ENCODE measurements at places on chromosomes 12 and 14.

DNA sequence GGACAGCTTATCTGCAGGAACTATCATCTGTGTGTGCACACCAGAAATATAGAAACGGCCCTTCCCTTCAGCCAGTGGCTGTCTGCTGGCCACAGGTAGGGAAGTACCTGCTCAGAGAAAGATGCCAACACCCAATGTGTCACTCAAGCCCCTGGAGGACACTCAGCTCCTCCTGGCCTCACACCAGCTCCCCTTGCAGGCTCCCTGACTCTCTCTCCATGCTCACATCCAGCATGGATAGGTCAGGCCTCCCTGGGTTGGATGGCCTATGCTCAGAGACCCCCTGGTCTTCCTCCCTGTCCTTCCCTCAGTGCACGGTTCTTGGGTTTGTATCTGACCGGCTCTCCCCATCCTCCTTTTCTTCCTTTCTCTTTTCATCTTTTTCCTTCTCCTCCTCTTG is 202.1 kb downstream of the BCL11B start:
- DNase-seq = no peak

DNA sequence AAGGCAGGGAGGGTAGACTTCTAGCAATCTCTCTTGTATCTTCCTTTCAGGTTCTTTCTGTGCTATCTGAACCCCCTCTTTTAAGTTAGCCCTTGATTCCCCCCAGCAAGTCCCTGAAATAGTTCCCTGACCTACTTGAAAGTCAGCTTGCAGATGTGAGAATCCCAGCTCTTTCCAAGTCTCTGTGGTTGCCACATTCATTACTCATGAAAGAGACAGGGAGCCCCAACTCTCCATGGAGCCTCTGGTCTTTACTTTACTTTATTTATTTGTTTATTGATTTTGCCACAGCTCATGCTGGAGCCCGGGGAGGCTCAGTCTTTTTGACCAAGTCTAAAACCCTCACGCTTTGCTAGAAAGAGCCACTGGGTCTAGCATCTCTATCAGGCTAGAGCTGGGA is 193.6 kb upstream of the FAR2 start:
- DNase-seq = no peak

DNA sequence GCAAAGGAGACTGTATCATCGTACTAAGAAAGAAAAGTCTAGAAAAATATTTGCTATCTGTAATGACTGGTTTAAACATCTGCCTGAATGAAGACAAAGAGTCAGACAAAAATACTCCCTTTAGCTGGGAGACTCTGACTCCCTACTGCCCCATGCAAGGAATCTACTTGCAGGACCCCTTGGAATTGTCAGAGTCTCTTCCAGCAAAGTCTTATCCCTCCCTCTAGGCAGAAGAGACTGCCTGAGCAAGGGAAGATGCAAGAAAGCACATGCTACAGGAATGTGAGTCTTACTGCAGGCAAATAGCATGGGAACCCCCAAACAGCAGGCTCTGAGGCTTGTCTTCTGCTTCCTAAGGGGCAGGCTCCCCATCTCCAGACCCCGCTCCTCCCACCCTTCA is 154.0 kb downstream of the KCNA5 start:
- no peak for DNase-seq

DNA sequence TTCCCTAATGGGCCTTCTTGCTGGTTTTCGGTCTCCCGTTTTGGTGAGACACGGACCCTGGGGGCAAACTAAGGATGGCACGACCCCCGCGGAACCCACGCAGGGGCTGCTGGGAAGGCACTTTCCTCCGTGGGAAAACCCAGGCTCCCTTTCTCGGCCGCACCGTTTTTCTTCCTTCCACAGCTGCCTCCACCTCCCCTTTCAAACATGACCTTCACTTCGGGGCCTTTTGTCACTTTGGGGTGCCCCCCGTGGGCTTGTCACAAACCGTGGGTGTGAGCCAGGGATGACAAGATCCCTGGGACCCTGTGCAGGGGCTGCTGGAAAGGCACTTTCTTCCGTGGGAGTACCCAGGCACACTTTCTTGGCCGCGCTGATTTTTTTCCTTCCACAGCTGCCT is 268.7 kb downstream of the ALG10 start:
- no peak for DNase-seq

DNA sequence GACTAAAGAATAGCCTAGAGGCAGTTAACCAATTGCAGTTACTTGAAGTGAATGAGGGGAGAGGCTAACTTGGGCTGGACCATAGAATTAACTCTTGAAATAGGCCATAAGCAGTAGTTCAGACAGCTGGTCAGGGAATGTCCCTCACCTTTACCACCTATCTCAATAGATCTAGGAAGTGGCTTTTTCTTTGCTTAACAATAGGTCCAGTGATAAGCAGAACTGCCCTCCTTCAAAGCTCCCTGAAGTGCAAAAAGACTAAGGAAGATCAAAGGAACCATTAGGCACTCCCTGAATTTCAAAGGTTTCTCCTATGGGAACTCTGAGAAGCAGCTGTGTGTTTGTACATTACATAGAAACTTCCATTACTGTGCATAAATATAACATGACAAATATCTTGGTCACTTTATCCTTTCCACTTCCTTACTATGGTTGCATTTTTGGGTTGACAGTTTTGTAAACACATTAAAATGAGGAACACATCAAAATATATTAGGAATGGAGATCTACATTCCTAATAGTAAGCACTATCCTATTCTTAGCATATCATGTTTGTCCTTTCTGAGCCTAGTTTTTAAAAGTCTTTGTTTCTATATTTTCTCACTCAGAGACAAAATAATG is 7.2 kb upstream of the NAA30 start:
- DNase-seq = no peak

GRCh38 chr14:22555384-22556011 is 33.5 kb downstream of the DAD1 start:
- peak; percentile 66 for DNase-seq

- DNase-seq = no peak
Observed at GRCh38 chr14:61416591-61416990, 95.2 kb downstream of the PRKCH start.

DNA sequence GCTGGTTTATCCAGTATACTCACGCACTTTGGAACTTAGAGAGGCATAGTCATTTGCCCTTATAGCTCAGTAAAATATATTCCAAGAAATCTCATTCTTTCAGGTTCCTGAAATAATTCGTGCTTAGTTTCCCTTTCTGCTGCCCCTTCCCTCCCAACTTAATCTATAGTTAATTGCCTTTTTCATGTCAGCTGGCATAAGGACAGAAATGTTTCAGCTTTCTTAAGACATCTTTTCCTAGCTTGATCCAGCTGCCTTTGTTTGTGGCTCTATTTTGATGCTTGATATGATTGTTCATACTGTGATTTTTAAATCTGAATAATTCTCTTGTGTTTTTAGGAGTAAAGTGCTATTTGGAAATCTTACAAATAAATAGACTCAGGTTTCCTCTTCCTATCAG is 120.0 kb upstream of the SEL1L start:
- DNase-seq = no peak

GRCh38 chr12:49961111-49961922 is at the start of gene AQP5:
Gene AQP5 (plus strand): TSS chr12:49961872. CDS start chr12:49962018, 146 bp downstream.
- DNase-seq = no peak

GRCh38 chr12:74415633-74416032 is 122.0 kb upstream of the ATXN7L3B start:
- no peak for DNase-seq

DNA sequence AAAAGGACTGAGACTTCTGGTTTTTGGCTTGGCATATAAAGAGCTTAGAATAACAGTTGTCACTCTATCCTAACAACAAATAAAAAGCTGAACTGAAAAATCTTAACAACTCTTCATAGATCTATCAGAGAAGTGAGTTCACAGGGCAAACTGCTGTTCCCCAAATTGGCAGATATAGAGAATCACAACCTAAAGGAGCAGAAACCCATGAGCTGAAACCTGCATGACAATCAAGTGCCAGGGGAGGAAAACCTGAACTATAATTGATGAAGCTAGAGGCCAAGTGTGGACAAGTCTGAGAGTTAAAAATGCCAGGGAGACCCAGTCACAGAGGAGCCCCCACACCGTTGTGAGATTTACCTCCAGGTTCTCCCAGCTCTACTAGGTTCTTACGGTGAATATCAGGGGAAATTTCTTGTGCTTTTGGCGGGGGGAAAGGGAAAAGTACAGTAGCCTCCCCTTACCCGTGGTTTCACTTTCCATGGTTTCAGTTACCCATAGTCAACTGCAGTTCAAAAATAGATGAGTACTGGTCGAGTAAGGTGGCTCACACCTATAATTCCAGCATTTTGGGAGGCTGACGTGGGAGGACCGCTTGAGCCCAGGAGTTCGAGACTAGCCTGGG is 53.9 kb downstream of the ATF7 start:
- DNase-seq = no peak

GRCh38 chr12:7289743-7290142 is 14.1 kb upstream of the ACSM4 start:
- DNase-seq = no peak

- DNase-seq = no peak
Observed at GRCh38 chr12:51911788-51912711, 4.7 kb downstream of the ACVRL1 start.

- DNase-seq = no peak
Observed at GRCh38 chr14:37027188-37027824, 145.1 kb downstream of the SLC25A21 start.

DNA sequence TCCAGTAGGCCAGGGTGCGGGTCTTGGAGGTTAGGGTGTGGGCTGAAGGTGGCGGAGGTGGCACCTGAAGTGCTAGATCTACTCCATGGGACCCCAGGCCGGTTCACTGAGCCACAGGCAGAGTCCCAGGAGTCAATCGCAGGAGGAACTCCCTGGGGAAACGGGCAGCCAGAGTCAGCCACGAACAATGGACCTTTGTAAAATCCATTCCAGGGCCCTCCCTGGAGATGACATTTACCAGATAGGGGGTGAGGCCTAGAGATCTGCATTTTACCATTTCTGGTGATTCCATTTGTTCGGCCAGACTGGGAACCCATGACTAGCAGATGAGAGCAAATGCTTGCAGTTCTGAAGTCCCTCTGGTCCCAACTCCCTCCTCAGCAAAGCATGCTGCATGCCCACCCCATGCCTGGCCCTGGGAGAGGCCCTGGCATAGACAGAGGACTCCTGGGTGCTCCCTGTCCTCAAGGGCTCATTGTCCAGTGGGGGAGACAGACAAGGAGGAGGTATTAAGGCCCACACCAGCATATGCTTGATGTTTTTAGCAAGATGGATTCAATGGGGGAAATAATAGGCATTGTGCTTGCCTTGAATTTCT is 115.5 kb downstream of the EML1 start:
- no peak for DNase-seq

DNA sequence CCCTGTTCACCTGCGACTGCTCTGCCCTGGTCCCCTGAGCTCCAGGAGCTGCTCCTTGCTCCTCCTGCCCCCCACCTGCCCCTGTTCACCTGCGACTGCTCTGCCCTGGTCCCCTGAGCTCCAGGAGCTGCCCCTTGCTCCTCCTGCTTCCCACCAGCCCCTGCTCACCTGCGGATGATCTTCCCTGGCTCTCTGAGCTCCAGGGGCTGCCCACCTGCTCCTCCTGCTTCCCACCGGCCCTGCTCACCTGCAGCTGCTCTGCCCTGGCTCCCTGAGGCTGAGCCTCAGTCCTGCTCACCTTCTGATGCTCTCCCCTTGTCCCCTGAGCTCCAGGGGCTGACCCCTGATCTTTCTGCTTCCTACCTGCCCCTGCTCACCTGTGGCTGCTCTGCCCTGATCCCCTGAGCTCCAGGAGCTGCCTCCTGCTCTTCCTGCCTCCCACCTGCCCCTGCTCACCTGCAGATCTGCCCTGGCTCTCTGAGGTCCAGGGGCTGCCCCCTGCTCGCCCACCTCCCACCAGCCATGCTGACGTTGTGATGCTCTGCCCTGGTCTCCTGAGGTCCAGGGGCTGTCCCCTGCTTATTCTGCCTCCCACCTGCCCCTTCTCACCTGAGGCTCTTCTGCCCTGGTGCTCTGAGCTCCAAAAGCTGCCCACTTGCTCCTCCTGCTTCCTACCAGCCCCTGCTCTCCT is 219.2 kb downstream of the TMEM121 start:
- no peak for DNase-seq

- no peak for DNase-seq
Observed at GRCh38 chr14:74616996-74617700, 5.1 kb upstream of the LTBP2 start.

GRCh38 chr12:106267535-106267934 is 19.7 kb upstream of the CKAP4 start:
- no peak for DNase-seq

GRCh38 chr14:80080601-80081000 is 130.7 kb downstream of the DIO2 start:
- no peak for DNase-seq

DNA sequence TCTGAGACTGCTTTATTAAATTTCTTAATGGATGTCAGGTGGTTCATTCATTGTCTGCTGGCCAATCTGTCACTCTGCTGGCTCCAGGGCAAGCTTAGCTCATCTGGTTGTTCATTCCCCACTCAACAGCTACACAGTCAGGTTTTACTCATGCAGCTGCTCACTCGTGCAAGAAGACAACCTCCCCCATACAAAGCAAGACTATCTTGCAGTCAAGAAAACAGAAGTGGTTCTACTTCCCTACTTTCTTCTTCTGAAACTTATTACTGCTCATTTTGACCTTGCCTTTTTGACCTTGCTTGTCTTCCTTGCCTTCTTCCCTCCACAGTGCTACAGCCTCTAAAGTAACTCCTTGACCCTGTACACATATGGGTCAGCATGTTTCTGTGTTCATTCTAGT is 277.9 kb downstream of the SSPN start:
- no peak for DNase-seq

DNA sequence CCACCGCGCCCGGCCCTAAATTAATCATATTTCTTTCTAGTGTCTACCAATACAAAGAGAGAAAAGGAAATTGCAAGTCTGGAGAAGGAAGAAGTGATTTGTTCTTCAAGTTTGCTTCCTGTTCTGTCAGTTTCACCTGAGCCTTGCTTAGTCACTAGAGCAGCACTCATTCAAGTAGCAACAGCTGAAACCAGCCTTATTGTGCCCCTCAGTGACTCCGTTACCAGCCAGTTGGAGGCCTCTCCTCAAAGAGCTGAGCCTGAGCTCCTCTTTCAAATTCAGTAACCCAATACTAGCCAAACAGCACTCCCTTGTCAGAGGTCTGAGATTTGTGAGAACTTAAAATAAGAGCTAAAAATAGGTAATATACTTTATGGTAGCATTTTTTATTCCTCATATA is 17.4 kb downstream of the PAWR start:
- no peak for DNase-seq

- DNase-seq = no peak
Observed at GRCh38 chr14:32018391-32019092, 58.6 kb upstream of the ARHGAP5 start.
